ENCODE measurements at places on chromosomes 4 and X. TPM values are rescaled to one million over a fixed set of nuclear protein-coding genes. Genes with fewer than 3 reads are reported as not detected.

GRCh38 chr4:15427701-15428100 lies at the start of gene C1QTNF7:
TSS of gene C1QTNF7 (plus strand) at chr4:15428033. CDS start at chr4:15435744, 7,711 bp downstream.
- no peak within 1 kb of the TSS for H3K27ac ChIP-seq
- DNase-seq = no peak
- H3K27me3 ChIP-seq = no peaks in the 10 kb centered on the region
- H3K36me3 ChIP-seq = no peaks in the 10 kb centered on the region
- no peaks in the 10 kb centered on the region for H3K4me1 ChIP-seq

DNA sequence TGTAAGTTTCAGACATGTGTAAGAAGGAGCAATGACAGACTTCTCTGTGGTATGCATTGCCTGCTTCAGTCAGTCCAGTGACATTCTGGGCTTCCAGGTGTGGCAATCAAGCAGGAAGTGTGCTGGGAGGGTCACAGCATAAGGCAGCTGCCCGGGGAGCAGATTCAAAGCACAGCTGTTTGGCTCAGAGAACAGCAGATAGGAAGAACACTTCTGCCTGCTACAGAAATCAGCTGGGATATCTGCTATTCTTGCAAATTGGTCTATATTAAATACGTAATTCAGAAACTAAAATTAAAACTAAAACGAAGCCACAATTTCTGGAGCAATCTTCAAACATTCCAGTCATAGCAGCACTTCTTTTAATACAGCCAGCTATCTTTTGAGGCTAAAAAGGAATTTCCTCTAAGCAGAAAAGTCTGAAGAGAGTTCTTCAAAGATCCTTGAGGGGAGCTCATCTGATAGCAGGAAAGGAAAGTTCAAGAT lies 47.5 kb upstream of the GALNT7 start:
- peaks cover 5% of the 10 kb centered on the region for H3K4me1 ChIP-seq
- H3K27me3 ChIP-seq = no peaks in the 10 kb centered on the region
- no peaks in the 10 kb centered on the region for H3K36me3 ChIP-seq
- no peak for DNase-seq

- no peaks in the 10 kb centered on the region for H3K27me3 ChIP-seq
- H3K27ac ChIP-seq = no peak overlapping the region
- no peak for DNase-seq
- H3K36me3 ChIP-seq = no peaks in the 10 kb centered on the region
- H3K4me1 ChIP-seq = peaks cover 8% of the 10 kb centered on the region
These were observed 35.9 kb downstream of the HPGDS start for GRCh38 chr4:94306713-94307112.

DUSP21 gene
- total RNA-seq = not detected

DNA sequence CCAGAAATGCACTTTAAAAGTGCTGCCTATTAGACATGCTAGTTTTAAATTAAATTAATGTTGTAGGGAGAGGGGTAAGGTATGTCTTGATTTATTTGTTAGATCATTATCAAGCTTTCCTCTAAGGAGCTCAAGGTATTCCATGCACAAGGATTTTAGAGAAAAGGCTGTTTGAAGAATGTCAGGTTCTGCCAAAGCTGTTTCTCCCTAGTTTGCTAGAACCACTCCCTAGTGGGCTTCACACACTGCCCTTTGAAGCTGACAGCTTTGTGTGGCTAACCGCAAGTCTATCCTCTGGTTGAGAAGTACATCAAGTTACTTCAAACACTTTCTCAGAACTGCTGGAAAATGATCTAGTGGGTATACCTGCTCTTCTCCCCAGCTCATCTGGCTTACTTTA lies 32.3 kb downstream of the RASL11B start:
- no peak overlapping the region for H3K4me3 ChIP-seq
- no peak for DNase-seq
- H3K36me3 ChIP-seq = no peaks in the 10 kb centered on the region
- H3K27me3 ChIP-seq = no peaks in the 10 kb centered on the region
- H3K4me1 ChIP-seq = no peaks in the 10 kb centered on the region
- no peak overlapping the region for H3K27ac ChIP-seq

GRCh38 chr4:119228406-119228805 lies 15.9 kb downstream of the USP53 start:
- no peaks in the 10 kb centered on the region for H3K36me3 ChIP-seq
- H3K27me3 ChIP-seq = no peaks in the 10 kb centered on the region
- no peak overlapping the region for H3K4me3 ChIP-seq
- no peak for DNase-seq

DNA sequence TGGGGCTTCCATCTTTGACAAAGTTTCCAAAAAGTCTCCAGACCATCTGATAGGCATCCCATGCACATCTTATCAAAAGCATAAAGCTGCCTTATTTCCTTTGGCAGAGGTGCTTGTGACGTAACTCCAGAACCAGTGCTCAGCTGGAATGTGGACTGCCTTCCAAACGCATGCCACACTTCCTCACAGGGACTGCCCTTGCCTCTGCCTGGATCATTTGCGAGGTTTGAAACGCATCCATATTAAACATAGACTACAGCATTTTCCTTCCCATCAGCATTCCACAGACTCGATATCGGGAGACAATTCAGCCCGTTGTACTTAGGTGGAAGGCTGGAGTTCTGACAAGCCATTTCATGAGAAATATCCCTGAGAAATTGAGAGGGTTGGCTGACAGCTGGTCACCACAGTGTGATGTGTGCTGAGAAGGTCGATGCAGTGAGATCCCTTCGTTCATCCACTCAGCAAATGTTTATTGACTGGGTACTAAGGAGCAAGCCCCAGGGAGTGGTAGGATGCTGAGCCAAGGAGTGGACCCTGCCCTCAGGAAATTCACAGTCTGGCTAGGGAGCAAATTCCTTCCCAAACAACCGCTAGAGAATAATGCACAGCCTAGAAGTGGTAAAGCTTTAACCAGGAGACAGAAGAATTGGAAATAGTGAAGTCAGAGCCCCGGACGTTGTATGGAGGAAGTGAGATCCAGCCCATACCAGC lies 376.0 kb downstream of the BCOR start:
- H3K36me3 ChIP-seq = no peaks in the 10 kb centered on the region
- H3K4me3 ChIP-seq = no peak overlapping the region
- DNase-seq = no peak
- H3K27me3 ChIP-seq = no peaks in the 10 kb centered on the region

GRCh38 chrX:45191820-45192409 lies 8.8 kb downstream of the DIPK2B start:
- DNase-seq = no peak
- H3K27me3 ChIP-seq = no peaks in the 10 kb centered on the region
- no peak overlapping the region for H3K4me3 ChIP-seq
- H3K27ac ChIP-seq = no peak overlapping the region
- no peaks in the 10 kb centered on the region for H3K36me3 ChIP-seq
